GM23338 (cell line): ENCODE measurements at places on chromosomes 5 and 9.

DNA sequence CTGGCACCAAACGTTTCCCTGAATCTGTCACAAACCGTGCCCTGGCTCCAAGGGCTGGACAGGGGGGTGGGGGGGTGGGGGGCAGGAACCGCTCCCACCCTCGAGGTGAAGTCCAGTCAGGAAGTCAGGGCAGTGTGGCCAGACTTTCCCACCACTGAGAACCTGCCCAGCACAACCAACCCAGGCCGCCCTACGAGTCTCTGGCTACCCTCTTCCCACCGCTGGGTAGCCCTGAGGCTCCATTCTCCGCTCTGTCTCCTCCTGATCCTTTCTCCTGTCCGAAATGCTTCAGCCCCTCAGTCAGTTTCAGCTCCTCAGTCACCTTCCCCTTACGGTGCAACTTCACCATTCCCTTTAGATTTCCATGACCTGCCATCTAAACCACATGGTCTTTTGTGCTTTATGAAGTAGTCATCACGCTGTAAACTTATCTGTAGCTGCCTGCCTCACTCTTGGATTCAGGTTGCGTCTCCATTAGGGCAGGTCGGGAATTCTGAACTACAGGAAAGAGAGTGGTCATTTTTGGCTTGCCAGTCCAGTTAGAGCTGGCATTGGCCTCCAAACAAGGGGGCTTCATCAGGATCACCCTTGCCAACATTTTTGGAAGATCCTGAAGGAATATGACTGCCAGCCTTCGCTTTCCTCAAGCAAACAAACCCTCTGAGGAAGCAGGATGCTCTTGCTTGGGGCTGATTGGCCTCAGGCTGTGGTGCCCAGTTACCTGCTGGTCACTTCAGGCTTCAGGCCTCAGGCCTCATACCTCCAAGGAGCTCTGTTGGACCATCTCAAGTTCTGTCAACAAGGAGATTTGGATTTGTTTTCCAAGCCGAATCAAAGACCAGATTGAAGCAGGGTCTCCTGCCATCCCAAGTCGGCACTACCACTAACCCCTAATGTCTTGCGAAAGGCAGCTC is 794 bp upstream of the DCAF12 start:
- DNase-seq = no peak

DNA sequence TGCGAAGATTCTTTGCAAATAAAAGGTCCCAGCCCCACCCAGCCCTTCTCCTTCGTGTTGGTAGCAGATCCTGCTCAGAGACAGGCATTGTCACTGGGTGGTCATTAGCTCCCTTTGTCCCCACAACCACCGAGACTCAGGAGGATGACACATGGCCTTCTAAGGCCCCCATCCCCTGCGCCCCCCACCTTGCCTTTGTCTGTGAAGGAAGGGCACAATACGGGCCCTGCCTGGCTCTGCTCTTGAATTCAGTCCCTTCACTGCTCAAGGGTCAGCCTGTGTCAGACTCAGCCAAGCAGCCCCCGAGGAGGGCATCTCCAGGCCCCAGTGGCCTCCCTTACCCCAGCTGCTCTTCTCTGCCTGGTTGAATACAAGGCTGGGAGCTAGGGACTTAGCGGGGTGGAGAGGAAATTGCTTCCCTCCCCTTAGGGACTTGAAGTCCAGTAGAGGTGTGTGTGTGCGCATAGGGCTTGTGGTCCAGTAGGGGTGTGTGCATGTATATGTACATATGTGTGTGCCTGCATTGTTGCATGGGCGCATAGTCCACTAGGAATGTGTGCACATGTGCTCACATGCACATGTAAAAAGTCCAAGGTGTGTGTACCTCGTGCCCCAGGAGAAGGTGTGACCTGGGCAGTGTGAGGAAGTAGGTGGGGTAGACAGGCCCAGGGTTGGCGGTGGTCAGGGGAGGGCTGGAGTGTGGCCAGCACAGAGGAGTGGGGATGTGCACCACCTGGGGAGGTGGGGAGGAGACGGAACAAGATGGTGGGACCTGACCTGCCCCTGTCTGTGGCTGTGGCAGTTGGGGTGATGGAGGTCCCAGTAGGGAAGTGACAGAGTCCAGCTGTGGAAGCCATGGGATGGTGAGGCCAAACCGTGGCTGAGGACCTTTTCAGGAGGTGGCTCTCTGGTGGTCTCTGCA is 59.1 kb downstream of the PHF2 start:
- no peak for DNase-seq

GRCh38 chr5:31561946-31562345 is 29.8 kb downstream of the C5orf22 start:
- no peak for DNase-seq

GRCh38 chr5:58060996-58061395 is 398.9 kb downstream of the PLK2 start:
- no peak for DNase-seq

- DNase-seq = peak; percentile 65
These were observed 24.7 kb downstream of the GOLGA2 start for GRCh38 chr9:128250839-128251731.
